ENCODE measurements at places on chromosomes 3 and 15.
A peak's percentile ranks its signal among the peaks of the same experiment; 100 is the strongest.

- no peak for DNase-seq
These were observed 36.2 kb upstream of the LDHAL6B start for GRCh38 chr15:59170295-59171066.

DNA sequence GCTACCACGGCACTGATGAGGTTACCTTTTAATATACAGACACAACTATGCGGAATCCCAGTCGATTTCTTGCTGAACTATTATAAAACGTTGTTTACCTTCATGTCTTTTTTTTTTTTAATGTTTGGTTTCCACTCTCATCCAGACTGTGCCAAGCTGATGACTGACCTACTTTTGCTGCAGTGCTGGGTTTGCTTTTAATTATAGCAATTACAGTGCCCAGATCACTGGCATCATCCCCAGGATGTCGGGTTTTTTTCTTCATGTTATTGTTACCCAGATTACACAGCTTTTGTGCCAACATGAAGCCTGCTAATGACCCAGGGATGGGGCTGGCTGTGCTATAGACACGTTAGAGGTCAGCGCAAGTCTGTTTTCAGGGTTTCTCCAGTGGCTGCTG lies 294.0 kb upstream of the ATP10A start:
- no peak for DNase-seq

- DNase-seq, result no peak
These were observed 3.9 kb upstream of the PSTPIP1 start for GRCh38 chr15:76991048-76991447.

DNA sequence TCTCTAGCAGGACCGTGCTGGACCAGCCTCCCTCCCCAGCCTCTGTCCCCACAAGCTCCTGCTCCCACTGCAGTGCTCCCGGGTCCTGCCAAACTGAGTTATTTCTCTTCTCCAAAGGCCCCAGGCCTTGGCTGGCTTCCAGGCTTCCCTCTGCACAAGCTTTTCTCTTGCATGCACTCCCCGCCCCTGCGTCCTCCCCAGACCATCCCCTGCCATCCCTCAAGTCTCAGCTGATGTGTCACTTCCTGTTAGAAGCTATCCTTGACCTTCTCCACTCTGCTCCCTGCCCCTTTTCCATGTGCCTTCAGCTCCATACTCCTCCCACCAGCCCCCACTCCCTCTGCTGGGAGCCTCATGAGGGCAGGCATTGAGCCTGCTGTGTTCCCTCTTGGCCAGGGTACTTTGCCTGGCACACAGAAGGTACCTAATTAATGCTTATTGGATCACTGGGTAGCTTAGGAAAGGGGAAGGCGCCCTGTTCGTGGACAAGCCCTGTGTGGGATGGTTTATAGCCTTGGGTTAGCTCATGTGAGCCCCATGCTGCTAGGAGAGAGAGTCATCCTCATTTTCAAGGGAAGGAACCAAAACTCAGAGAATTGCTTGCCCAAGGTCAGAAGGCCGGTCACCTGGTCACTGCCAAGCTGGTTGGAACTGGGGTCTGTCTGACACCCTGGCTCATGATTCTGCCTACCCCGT lies 56.4 kb downstream of the FEM1B start:
- DNase-seq, result no peak

- no peak for DNase-seq
These were observed 243.5 kb upstream of the SLCO3A1 start for GRCh38 chr15:91609966-91610365.

DNA sequence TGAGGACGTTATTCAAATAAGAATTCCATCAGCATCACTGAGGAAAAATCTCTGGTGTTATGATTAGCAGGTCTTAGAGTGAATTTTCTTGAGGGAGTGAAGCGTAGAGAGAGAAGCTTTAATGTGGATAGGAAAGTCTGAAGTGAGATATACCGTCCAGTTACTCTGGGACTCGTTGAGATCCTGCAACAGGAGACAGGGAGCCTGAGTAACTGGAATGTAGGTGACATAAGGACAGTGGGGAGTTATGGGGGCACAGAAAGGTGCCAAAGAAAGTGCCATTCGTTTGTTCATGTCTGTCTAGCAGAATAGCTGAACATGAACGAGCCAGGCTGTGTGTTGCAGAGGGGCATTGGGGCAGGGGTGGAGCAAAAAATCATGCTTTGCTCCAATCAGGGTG lies 9.4 kb upstream of the BUB1B start:
- no peak for DNase-seq

GRCh38 chr15:74402873-74403587 lies 30.7 kb downstream of the SEMA7A start:
- no peak for DNase-seq

DNA sequence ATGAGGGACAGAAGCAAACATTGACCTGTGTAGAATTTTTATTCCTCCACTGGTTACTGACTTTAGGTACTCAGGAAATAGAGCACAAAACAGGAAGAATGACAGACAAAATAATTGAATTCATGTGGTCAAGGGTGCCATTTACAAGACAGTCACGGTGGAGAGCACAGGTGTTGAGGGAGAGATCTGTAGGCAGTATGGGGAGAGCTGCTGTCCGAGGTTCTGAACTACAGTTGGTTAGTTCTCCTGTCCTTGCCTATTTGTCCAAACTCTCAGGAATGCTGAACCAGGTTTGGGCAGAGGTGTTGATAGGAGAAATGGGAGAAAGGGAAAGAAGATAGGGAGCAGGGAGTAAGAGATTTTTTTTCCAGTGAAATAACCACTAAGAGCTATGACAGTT lies 178.5 kb upstream of the ZBTB20 start:
- DNase-seq, result no peak

DNA sequence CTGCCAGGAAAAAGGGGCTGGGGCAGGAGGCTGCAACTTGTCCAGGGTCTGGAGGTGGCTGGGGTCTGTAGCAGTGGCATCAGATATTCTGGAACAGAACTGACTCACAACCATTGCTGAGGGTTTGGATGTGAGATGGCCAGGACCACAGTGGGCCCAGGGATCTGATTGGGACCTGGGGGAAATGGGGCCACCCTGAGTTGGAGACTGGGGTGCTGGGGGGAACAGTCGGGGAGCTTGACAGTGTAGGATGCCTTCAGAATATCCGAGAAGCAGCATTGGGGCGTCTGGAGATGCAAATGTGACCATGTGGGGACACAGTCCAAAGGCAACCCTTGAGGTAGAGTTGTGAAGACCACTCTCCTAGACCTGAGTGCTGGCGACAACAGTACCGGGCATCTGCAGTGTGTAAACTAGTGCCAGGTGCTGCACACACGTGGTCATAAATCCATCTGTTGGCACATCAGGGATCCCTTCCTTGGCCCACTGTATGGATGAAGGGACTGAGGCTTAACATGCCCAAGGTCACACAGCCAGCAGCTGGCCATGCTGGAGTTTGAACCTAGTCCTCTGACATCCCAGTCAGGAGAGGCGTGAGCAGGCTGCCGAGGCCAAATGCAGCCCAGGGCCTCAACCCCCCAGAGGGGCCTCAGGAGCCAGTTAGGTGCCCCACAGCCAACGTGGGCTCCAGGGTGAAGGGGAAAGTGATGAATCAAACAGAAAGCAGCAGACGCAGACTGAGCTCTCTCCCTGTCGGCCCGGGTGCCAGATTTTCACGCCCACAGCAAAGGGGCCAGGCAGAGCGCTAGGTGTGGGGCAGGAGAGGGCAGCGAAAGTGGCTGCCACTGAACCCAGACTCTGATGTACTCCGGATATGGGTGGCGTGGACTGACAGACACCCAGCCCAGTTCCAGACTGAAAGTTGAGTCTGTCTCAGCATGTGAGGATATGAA lies 18.8 kb downstream of the HEMK1 start:
- DNase-seq, result peak; percentile 80

DNA sequence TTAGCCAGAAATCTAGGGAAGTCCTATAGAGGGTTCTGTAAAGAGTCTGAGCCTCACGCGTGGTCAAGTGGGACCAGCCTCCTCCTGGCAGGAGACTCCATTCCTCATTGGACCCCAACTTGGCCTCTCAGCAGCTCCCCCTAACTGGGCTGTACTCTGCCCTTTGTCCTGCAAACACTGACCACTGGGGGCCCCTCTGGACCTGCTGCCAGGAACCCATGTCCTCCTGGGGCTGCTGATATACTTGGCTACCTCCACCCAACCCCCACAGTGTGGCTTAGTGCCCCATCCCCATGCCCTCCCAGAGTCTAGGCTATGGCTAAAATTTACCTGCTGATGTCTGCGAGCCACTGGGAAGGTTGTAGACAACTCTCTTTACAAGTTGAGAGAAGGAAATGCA lies 62.7 kb downstream of the UBP1 start:
- no peak for DNase-seq

- DNase-seq, result no peak
These were observed 14.9 kb upstream of the AEN start for GRCh38 chr15:88606070-88606794.

- DNase-seq, result no peak
These were observed 320.3 kb upstream of the SATB1 start for GRCh38 chr3:18745472-18745871.

DNA sequence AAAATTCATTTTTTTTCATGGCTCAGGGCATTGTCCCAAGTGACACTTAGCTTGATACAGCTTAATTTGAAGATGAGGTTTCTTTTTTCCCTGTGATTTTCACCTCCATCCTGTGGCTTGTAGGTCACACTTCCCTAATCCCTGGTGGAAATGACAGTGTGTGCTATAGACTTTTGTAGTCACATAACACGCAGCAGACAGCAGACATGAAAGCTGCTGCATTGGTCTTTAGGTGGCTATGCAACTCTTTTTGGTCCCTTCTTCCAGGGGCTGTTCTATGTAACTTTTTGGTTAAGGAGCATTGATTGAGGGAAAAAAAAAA lies 38.8 kb downstream of the TRAK1 start:
- DNase-seq, result no peak

- DNase-seq, result peak; percentile 67
These were observed 1.1 kb upstream of the SETD5 start for GRCh38 chr3:9396301-9396631.

DNA sequence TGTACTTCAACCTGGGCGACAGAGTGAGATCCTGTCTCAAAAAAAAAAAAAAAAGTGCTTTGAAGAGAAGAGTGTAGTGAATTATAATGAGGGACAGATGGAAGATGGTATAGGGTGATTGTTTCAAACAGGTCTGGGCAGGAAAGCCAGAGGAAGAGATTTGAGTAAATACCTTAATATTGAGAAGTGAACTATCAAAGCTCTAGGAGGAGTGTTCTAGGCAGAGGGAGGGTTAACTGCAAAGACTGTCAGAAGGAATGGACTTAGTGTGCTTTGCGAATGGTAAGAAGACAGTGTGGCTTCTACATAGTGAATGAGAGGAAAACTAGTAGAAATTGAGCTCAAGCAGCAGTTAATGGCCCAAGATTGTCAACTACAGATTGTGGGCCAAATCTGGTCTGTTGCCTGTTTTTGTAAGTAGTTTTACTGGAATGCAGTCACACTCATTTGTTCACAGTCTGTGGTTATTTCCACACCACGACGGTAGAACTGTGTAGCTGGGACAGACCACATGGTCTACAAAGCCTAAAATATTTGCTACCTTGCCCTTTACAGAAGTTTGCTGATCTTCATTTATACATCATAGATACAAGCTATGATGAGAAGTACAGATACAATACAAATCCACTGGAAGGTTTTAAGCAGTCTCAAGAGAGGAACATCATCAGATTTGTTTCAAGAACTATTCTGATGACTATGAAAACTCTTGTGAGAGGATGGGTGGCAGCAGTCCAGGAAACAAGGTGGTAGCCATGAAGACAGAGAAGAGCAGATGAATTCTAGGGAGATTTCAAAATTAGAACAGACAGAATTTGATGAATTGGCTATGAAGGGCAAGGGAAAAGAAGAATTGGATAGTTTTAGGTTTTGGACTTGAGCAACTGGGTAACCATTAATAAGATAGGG lies 16.5 kb upstream of the USP50 start:
- no peak for DNase-seq

DNA sequence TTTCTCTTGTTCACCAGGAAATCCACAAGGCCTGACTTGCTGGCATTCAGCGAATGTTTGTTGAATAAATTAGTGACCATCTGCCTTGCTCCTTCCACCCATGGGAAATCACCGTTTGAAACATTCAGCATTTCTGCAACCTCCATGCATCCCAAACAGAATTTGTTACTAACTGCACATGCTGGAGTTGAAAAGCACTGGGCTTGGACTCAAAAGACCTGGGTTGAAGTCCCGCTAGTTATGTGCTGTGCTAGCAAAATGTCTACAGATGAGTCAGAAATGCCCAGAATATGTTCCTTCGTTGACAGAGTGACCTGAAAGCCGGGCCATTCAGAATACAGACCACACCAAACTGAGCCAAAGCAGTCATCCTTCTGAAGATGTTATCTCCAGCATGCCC lies 144.6 kb downstream of the ALDH1A2 start:
- DNase-seq, result no peak

GRCh38 chr3:13886593-13887129 lies 6.8 kb upstream of the WNT7A start:
- no peak for DNase-seq

- DNase-seq, result no peak
These were observed 120.3 kb upstream of the CADPS start for GRCh38 chr3:62995530-62995929.

GRCh38 chr15:31047437-31047836 lies 54.1 kb downstream of the TRPM1 start:
- DNase-seq, result no peak

DNA sequence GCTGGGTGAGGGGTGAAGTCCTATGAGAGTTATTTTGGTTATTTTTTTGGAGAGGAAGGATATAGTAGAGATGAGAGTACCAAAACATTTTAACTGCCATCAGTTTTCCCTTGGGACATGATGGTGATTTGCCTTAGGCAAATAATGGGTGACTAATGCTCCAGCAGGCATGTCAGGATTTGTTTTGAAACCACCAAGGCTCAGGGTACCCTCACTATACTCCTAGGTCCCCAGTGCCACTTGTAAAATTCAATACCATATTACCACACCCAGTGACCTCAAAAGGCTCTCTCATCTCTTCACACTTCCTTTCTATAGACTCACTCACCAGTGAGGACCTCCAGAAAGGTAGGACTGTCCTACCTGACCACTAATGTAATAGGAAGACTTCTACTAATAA lies 83.6 kb downstream of the WDR72 start:
- no peak for DNase-seq

DNA sequence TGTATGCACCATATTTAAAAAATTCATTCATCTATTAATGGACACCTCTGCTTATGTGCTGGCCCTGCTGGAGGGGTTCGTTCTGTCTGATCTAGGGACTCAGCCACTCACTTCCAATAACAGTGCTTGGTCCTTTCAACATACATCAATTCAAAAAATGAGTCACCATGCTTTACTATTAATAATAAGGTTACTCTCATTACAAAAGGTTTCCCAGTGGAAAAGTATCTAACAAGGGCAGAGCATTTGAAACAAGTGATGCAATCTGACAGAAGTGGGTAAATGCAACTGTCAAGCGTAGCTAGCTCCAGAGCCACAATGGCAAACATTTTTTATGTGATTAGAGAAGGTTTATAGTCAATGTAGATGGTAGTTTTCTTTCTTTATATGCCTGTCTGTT lies 67.9 kb upstream of the TNIK start:
- no peak for DNase-seq

GRCh38 chr3:186457236-186457635 lies 86.9 kb downstream of the CRYGS start:
- no peak for DNase-seq

GRCh38 chr3:9625656-9626055 lies 23.6 kb upstream of the MTMR14 start:
- DNase-seq, result no peak

Data from activated CD4-positive, alpha-beta T cell treated with anti-CD3 and anti-CD28 coated beads for 24 hours (primary cell).